H7 (cell line): ENCODE measurements at places on chromosomes 16 and 17.

DNA sequence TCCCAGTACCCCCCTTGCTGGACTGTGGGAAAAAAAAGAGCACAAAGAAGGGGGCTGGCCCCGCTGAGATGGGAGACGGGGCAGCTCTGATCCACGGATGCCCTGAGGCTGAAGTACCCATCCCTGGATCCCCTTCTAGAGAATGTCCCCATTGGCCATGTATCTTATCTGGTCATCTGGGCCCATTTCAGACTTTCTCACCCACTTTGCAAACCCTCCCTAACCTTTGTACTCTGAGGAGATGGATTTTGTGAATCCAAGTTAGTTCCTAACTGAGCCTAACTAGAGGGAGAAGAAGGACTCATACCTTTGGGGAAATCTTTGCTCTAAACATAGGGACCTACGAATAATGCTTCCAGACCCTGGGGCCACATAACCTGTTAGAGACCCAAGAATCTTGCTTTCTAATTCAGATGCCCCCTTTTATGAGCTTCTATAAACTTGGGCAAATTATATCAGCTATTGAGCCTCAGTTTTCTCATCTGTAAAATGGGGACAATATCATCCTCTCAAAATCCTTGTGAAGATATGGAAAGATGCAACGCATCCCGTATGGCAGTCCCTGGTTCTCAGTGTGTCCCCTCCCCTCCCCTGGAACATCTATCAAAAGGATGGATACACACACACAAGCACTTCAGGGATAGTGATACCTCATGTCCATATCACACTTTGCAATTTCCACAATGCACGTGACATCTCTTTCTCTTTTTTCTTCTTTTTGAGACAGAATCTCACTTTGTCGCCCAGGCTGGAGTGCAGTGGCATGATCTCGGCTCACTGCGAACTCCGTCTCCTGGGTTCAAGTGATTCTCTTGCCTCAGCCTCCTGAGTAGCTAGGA is 16.8 kb upstream of the FZD2 start:
- peak; percentile 55 for DNase-seq

DNA sequence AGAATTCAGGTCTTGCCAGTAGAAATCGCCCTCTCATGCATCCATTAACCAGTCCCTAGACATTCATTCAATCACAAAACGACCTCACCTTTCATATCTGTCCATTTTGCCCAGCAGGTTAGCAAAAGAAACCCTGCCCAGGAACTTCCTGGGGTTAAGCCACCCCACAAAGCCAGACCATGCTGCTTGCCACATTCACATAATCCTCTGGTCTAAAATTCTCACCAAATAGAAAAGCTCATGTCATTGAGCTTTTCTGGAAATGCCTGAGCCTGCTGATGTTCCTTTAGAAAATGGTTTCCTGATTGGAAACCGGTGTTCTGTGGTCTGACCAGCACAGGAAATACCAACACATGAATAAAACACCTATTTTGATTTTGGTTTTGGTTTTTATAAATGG is 21.6 kb upstream of the DYNLRB2 start:
- no peak for DNase-seq

- DNase-seq = no peak
These were observed 23.7 kb downstream of the CDK5R1 start for GRCh38 chr17:32510466-32510865.

DNA sequence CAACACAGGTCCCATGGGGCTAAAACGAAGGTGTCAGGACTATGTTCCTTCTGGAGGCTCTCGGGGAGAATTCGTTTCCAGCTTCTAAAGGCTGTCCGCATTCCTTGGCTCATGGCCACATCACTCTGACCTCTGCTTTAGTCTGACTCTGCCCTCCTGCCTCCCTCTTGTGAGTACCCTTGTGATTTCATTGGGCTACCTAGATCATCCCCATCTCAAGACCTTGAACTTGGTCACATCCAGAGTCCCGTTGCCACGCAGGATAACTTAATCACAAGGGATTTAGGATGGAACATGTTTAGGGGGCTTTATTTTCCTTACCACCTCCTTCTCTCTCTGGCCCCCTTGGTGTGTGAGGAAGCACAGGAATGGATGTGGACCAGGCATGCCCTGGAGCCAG is 160.9 kb upstream of the PLCG2 start:
- DNase-seq = no peak

DNA sequence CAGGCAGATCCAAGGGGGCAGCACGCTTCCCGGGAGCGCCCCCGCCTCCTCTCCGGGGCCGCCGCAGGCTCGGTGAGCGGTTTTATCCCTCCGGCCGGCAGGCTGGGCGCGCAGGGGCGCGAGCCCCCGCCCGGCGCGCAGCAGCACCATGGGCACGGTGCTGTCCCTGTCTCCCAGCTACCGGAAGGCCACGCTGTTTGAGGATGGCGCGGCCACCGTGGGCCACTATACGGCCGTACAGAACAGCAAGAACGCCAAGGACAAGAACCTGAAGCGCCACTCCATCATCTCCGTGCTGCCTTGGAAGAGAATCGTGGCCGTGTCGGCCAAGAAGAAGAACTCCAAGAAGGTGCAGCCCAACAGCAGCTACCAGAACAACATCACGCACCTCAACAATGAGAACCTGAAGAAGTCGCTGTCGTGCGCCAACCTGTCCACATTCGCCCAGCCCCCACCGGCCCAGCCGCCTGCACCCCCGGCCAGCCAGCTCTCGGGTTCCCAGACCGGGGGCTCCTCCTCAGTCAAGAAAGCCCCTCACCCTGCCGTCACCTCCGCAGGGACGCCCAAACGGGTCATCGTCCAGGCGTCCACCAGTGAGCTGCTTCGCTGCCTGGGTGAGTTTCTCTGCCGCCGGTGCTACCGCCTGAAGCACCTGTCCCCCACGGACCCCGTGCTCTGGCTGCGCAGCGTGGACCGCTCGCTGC is 832 bp downstream of the CDK5R1 start:
- DNase-seq = peak; percentile 73
